ENCODE measurements at places on chromosomes 3 and 15.

- no peak for DNase-seq
Measured at GRCh38 chr3:152257563-152258035, 11.1 kb upstream of the MBNL1 start.

DNA sequence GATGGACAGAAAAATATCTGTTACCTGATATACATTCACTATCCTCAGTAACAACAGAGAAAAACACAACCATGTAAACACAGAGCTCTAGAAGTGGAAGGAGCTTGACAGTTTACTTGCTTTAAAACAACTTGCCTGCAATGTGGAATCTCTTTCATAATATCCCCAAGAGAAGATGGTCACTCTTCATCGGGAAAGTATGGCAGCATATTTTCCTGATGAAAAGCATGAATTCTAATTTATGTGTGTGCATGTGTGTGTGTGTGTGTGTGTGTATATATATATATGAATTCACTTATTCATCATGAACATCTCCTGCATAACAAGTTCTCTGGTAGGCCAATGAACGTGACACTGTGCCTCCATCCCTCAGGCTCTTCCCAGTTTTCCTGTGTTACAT lies 81.2 kb downstream of the EFL1 start:
- no peak for DNase-seq

DNA sequence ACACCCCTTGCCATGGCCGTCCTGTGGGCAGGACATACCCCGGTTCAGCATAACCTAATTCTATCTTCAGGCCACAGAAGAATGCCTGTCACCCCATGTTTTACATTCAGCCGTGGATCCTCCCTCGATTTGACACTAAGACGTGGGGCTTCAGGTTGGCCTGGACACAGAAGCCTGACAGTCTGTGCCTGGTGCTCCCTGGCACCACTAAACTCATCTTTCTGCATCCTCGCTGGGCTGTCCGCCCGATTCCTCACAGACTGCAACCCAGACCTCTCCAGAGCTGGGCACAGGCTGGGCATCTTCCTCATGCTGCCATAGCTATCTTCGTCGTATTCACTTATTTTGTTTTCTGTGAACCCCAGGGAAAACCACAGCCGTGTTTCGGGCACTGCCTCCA lies 117.8 kb upstream of the IQSEC1 start:
- no peak for DNase-seq

- no peak for DNase-seq
Measured at GRCh38 chr15:57697588-57697987, 8.9 kb upstream of the POLR2M start.

DNA sequence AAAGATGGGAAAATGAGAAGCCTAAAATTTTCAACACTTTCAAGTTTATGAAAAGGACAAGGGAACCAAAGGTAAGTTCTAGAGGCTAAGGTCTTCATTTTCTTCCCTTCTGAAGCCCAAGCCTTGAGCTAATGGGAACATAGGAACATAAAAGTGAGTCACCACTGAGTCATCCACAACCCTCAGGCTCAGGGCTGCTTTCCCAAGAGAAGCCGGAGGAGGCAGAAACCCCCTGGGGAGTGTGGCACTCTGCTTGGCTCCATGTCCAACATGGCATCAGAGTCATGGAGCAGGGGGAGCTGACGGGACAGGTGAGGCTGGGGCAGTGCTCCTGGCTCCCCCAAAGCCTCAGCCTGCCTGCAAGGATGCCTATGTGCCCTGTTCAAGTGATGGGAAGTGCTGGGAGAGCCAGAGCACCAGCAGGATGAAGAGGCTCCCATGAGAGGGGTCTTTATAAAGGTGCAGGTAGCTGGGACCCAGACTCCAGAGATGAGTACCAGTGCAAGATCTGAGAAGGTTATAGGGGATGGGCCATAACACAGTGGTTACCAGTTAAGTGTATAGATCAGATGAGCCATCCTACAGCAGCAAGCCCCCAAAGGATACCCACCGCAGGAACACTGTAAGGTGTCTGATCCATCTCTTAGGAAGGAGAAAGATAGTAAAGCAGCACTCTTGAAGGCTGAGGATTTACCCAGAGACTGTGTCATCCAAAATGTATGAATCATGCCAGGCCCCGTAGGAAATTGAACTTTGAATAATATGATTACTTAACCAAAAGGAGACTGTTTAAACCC lies 31.8 kb upstream of the RYR3 start:
- no peak for DNase-seq

DNA sequence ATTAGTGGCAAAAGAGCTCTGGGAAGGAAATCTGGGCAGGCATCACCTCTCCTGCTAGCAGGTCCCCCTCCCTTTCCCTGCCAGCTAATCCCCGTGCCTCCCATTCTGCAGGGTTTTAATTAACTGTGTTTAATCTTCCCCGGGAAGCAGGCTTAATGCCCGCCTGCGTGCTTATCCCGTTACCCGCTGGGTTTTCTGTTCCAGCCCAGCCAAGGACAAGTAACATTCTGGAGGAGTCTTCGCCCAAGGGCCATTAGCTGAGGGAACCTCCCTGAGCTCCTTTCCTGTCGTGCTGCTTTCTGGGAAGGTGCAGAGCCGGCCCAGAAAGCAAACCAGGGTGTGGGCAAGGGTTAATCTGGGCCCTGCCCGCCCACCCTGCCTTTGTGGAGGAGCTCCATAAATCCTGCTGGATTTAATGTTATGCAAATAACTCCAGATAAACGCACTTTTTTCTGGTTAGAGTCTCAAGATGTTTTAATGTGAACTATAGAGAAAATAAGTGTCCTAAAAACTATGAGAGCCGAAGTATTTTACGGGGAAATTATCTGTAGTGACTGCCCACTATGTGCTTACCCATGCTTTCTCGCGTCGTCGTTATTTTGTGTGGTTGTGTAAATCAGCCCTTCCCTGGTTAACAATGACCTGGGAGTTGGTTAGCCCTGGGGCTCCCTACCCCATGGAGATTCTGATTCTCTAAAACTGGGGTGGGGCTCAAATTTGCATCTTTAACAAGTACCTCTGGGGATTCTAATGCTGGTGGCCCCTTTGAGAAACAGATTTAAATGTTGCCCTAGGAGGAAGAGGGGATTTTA lies 25.9 kb downstream of the TRIM71 start:
- DNase-seq = no peak

GRCh38 chr15:64038878-64039610 lies 7.2 kb downstream of the DAPK2 start:
- DNase-seq = no peak

DNA sequence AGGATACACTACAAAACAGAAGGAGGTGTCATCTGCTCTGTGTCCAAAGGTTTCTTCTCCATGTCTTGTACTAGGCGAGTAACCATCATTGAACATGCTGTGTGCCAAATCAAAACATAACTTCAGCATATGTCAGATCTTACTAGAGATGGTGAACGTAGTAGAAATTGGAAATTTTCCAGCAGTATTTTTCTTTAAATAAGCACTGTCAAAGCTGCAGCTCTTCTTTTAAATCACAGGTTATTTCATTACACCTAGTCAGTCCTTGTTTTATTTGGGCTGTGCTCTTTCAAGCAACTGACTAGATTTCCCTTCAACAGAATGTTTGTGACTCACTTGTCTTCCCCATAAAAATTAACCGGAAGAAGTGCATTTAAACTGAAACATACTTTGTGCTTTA lies 46.5 kb downstream of the MSL2 start:
- no peak for DNase-seq

GRCh38 chr3:126358038-126358815 lies 1.0 kb upstream of the KLF15 start:
- no peak for DNase-seq

- DNase-seq = no peak
Measured at GRCh38 chr3:67920969-67921368, 266.6 kb upstream of the SUCLG2 start.

GRCh38 chr15:69484837-69485236 lies 32.2 kb downstream of the RPLP1 start:
- no peak for DNase-seq

DNA sequence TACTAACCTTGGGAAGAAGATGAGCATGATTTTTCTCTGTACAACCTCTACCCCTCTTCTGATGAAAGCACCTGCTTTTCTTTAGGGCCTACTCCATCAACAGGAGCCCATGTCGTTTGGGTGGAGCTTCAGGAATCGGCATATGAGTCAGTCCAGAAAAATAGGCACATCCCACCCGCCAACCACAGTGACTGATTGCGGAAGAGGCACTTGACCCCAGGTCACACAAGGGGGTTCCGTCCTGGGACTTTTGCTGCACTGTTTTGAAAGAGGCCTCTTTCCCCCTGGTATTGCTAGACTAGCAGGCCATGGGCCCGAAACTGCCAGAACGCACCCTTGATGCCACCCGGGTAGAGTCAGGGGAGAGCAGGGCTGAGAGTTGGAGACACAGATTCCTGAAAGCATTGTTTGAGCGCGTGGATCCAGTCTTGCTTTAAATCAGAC lies 19.3 kb upstream of the NRROS start:
- DNase-seq = no peak

GRCh38 chr15:35137190-35137574 lies 52.1 kb upstream of the NANOGP8 start:
- DNase-seq = no peak

DNA sequence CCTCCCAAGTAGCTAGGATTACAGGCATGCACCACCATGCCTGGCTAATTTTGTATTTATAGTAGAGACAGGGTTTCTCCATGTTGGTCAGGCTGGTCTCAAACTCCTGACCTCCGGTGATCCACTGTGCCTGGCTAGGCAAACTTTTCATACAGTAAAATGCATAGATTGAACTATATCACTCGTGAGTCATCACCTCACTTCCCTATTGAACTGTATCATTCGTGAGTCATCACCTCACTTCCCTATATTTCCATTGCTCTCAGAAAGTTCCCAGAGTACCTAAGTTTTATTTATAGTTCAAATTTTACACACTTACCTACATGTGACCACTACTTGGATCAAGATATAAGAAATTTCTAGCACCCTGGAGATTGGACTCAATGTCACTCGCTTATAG lies 73.6 kb upstream of the ACAD9 start:
- DNase-seq = no peak

GRCh38 chr3:59191651-59192050 lies 141.8 kb upstream of the CFAP20DC start:
- DNase-seq = no peak

DNA sequence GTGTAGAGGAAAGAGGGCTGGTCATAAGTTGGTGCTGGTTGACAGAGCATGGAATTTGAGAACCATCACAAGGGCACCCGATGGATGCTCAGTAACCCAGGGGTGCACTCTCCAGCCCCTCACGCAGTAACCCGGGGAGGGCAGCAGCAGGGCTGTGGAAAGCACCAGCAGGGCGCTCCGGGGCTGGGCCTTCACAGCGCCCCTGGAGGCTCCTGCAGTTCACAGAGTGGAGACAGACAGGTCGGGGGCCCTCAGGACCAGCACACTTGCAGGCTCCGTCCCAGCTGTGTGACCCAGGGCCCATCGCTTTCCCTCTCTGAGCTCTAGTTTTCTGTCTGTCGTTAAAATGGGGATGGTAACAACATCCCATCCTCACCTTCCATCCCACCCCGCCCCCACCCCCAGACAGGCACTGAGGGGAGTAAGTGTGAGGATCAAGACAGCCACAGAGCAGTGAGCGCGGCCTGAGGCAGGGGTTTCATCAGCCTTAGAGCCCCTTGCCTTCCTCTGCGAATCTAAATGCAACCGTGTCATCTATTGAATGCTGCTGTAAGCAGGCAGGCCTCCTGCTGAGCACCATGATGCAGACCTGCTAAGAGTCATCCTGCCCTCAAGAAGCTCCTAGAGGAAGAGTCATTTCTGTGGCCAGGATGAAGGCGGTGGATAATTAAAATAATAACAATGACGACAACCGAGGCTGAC lies 90.2 kb upstream of the LINGO1 start:
- DNase-seq = no peak

DNA sequence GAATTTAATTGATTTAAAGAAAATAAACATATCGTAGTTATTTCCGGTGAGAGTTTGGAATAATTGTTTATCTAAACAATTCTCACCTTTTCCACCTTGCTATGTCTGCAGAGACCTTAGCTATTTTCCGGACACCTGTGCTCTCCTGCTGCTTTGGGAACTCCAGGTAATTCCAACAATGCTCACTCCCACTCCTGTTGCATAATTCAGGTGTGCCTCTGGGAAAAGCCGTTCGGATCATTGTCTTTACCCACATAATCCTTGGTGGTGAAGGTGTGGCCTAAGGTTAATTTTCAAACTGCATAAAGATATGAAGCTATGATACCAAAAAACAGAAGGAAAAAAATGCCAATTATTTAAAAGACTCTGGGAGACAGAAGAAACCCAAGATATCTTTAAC lies 59.4 kb downstream of the LDHAL6B start:
- DNase-seq = no peak

GRCh38 chr15:69685512-69686452 lies 233.2 kb downstream of the RPLP1 start:
- DNase-seq = no peak

DNA sequence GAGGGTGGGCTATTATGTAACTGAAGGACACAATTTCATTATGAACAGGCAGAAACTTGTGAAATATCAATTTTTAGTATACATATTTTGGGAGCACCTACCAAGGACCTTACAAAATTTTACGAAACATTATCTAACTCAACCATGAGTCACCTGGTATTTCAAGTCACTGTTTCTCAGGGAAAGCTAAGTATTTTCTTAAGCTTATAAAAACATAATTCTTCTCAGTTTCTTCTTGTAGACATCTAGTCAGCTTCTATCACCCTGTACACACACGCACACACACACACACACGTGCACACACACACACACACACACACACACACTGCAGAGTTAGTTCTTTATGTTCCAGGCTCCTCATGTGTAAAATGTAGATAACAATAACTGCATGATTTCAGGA lies 658.3 kb downstream of the TUSC7 start:
- no peak for DNase-seq

DNA sequence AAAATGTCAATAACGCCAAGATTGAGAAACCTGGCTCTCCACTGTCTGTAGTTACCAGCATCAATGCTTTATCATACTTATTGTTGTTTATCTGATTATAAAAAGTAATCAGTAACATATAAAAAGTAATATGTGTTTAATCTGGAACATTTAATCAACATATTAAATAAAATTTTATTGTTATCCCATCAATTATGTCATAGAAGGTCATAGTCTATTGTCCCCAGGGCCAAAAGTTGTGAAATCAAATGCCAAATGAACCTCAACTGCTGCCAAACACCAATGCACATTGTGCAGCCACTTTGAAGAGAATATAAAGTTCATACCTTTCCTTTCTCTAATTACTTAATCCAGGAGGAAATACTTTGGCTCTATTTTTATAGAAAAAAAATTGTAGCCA lies 106.6 kb downstream of the EOMES start:
- DNase-seq = no peak

DNA sequence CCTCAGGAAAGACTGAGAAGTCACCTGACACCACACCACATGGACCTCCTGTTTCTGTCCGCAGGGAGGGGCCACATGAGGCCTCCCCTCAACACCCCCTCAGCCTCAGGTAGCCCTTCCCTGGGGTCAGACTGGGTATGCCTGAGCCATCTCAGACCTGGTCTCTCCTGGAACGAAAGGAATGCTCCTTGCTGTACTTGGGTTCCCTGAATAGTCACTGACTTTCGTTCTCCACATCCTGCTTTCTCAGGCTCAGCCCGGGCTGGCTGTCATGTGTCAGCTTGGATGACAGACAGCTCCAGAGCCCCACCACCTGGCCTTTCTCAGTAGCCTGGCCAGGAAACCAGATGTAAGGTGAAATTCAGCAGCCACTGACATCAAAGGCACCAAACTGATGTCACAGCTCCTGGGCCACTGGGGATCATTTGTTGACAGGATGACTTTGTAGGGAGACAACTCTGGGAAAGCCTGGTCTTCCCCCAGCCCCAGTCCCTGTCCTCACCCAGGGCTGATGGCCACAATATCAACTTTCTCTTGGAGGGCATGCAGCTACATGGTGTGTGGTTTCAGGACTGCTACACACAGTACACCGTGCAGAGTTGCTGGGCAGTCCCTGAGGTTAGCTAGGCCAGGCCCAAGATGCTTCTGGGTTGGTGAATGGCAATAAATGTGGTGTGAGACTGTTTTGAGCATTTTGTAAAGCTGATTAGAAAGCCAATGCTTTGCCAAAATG lies 141.4 kb upstream of the MRPS22 start:
- no peak for DNase-seq
